ENCODE measurements at places on chromosomes 1 and 21. TPM values are rescaled to one million over a fixed set of nuclear protein-coding genes. Genes with fewer than 3 reads are reported as not detected.

OPTC gene
- total RNA-seq = not detected

MEX3A gene
- total RNA-seq = 5.8 TPM

LMX1A gene
- total RNA-seq = not detected

IBA57 gene
- 4.6 TPM for total RNA-seq

Measured in epithelial cell of umbilical artery (primary cell).